ENCODE measurements at places on chromosomes 5 and 9. TPM values are rescaled to one million over a fixed set of nuclear protein-coding genes. Genes with fewer than 3 reads are reported as not detected.

RLN2 gene
- not detected for total RNA-seq

PCSK1 gene
- total RNA-seq = not detected

GCNT4 gene
- total RNA-seq = 1.8 TPM

SIT1 gene
- total RNA-seq = not detected

CAVIN4 gene
- 1.5 TPM for total RNA-seq

KIF4B gene
- total RNA-seq = under 0.01 TPM

BTF3 gene
- total RNA-seq = 207 TPM

COL5A1 gene
- total RNA-seq = 63.7 TPM

PCDHGB2 gene
- total RNA-seq = 4.6 TPM

CTNND2 gene
- total RNA-seq = not detected

SMC2 gene
- total RNA-seq = 6.7 TPM

ETF1 gene
- total RNA-seq = 117 TPM

MSX2 gene
- total RNA-seq = 1.3 TPM

IGFBPL1 gene
- total RNA-seq = not detected

Data from fibroblast of lung (primary cell).